ENCODE measurements at places on chromosomes 4 and X.

- no peak for DNase-seq
These were observed 83.3 kb downstream of the C4orf33 start for GRCh38 chr4:129179276-129179675.

DNA sequence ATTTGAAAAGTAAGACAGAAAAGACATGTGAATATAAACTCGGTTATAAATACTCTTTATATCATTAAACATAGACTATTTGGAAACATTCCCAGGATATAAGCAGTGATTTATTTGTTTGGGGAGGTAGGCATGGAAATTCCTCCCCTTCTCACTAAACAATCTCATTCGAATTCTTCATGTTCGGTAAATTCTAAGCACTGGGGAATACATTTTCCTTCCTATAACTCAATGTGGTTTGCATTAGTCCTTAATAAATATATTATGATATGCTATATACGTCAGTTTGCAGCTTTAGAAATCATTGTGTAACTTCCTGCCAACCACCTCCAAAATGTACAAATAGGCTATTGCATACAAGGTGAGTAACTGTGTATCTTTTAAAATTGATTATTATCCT lies 99.6 kb downstream of the UGT8 start:
- no peak for DNase-seq

GRCh38 chr4:2741626-2742025 lies 14.5 kb downstream of the TNIP2 start:
- no peak for DNase-seq

- DNase-seq: no peak
These were observed 402.8 kb downstream of the AFF2 start for GRCh38 chrX:148903176-148903575.

GRCh38 chr4:82620126-82620735 lies 58.4 kb upstream of the TMEM150C start:
- no peak for DNase-seq

- DNase-seq: peak; percentile 58
These were observed 104.9 kb downstream of the FAM53A start for GRCh38 chr4:1579001-1579900.

GRCh38 chr4:136441629-136442282 lies 1090.5 kb downstream of the PCDH18 start:
- no peak for DNase-seq

DNA sequence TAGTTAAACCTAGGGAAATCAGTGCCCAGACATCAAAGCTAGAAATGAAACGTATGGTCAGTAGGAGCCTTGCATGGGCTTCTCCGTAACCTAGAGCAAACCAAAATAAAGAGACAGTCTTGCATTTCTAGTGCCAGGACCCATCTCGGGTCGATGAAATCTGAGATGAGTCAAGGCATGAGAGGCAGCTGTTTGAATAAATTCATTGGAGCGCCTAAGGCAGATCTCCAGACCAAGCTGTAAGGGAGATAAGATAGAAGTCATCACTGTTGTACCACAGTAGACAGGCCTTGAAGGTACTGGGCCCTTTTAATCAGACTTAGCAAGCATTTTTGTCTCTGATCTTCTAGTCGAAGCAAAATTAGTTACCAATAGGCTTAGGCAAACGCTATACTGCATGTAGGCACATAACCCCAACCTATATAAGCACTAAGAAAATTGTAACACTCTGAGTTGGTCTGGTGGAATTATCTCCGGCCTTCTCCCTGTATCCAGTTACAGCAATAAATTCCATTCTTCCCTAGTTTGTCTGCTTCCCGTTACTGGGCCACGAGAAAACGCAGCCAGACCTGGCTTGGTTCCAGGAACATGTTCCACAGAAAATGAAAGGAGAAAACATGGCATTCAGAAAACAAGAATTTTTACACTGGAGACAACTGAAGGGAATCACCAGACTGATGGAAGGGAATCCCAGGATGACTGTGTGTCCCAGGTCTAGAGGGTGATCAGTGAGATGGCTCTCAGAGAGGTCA lies 21.1 kb upstream of the PAPSS1 start:
- DNase-seq: no peak

GRCh38 chrX:136759968-136760367 lies 20.8 kb downstream of the ARHGEF6 start:
- no peak for DNase-seq

DNA sequence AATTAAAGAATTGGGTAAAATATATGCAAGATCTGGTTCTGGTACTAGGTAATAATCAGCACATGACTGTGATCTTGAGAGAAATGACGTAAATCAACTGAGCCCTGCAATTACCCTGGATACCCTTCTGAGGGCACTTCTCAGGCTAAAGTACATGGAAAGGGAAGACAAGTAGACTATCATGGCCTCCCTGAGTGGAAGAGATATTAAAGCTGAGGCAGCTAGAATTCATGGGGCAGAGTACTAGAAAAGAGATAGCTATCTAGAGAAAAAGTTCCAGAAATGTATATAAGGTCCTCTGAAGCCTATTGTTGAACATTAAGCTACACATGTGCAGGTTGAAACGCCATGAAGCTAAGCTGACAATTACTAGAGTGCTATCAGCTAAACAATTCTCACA lies 249.6 kb downstream of the NKX6-1 start:
- no peak for DNase-seq

DNA sequence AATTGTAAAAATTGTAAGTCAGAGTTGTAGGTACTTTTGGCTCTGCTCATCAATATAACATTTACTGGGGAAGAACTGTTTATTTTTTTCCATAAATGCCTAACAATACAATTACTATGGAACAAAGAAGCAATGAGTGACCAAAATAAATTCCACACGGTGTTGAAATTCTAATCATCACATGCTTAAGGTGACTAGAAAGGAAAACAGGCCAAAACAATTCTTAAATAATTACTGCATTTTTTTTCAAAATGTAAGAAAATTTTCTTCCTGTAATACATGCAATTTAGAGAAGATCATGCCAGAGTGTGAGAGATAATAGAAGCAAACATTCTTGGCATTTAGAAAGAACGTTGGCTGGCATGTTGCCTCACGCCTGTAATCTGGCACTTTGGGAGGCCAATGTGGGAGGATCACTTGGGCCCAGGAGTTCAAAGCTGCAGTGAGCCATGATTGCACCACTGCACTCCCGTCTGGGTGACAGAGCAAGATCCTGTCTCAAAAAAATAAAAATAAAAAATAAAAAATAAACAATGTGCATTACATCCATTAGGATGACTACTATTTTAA lies 22.5 kb downstream of the C4orf46 start:
- no peak for DNase-seq

GRCh38 chr4:10753856-10754402 lies 69.4 kb upstream of the CLNK start:
- no peak for DNase-seq

- DNase-seq: peak; percentile 34
These were observed 25.7 kb downstream of the TACC3 start for GRCh38 chr4:1746919-1747602.
